ENCODE measurements at places on chromosomes 6 and 20.

DNA sequence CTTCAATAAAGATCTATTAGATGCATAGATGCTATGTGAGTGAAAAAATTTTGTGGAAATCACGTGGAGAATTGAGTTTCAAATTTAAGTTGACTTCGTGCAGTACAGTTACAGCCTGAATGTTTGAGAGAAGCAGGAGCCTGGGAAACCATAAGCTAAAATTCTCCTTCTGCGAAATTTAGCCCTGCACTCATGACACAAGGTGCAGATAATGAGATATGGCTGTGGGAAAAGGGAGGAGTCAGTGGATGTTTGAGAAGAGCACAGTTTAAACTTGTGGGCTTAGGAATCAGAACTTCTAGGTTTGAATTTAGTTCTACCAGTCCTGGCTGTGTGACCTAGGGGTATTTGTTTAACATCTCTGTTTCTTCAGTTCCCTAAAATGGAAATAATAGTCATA, 32.1 kb upstream of the SIRPG start:
- DNase-seq: no peak

GRCh38 chr6:94769197-94769596, 808.1 kb upstream of the MANEA start:
- DNase-seq: no peak

DNA sequence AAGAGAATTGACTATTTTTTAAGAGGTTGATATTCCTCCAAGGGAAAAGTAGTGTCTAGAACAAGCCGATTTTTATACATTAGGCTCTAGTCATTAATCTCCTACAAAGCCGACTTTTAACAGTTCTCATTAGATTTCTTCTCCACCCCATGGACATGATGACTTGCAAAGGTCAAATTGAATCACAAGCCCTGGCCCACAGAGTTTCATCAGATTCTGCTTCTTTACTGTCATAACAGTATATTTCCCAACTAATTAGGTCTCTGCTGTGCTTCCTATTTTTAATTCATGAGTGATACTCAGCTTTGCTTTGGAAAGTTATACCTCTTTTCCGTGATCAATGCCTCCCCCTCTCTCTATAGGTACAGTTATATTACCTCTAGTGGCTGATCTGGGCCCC, 90.6 kb upstream of the ADGRB3 start:
- DNase-seq: no peak

DNA sequence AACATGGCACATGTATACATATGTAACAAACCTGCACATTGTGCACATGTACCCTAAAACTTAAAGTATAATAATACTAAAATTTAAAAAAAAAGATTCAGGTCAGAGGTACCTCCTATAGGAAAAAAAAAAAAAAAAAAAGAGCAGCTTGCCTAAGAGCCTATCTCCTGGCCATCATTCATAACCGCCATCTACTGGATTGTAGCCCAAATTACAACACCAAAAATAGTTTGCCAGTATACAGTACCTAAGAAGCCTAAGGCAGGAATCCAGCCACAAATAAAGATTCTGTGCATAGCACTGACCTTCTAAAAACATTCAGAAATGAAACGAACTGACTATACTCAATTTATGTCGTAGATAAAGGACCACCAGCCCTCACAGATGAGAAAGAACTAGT, 438.4 kb upstream of the ADGRB3 start:
- DNase-seq: no peak

- DNase-seq: no peak
Measured at GRCh38 chr6:6362056-6362840, 41.8 kb upstream of the F13A1 start.

- no peak for DNase-seq
Measured at GRCh38 chr6:79630883-79631692, at the start of gene SH3BGRL2. Gene SH3BGRL2 (plus strand): TSS chr6:79631329. CDS start chr6:79631462, 133 bp downstream.

GRCh38 chr6:117266257-117267053, 1.1 kb downstream of the VGLL2 start:
- DNase-seq: no peak

DNA sequence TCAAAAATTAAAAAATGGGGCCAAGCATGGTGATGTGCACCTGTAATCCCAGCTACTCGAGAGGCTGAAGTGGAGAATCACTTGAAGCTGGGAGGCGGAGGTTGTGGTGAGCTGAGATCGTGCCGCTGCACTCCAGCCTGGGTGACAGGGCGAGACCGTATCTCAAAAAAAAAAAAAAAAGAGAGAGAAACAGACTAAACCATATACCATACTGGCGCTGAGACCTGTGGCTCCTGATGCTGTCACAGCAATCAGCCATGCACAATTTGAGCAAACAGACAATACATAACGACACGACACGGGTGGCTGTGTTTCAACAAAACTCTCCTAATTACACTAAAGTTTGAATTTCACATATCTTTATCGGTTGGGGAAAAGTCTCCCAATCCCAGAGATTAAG, 14.9 kb upstream of the CBFA2T2 start:
- no peak for DNase-seq

DNA sequence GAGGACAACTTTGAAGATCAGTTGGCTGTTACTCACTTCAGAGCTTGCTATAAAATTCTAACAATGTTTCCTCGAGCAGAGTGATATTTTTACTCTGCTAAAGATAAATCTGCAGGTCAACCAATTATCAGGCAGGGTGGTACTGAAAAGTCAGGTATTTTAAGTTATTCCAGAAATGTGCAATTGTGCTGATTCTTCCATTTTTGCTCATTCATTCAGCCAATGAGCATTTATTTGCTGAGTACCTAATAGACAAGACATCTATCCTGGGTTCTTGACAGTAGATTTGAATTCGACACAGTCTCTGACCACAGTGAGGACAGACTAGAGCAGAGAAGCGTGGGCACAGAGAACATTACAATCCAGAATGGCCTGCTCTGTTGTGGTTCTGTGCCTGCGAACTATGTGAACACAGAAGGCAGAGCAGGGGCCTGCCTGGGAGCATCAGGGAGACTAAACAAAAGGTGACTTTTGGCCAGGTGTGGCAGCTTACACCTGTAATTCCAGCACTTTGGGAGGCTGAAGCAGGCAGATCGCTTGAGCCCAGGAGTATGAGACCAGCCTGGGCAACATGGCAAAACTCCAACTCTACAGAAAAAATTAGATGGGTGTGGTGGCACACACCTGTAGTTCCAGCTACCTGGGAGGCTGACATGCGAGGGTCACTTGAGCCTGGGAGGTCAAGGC, 14.8 kb downstream of the TPMT start:
- DNase-seq: no peak

- no peak for DNase-seq
Measured at GRCh38 chr20:49338061-49338460, 60.2 kb upstream of the ZNFX1 start.

DNA sequence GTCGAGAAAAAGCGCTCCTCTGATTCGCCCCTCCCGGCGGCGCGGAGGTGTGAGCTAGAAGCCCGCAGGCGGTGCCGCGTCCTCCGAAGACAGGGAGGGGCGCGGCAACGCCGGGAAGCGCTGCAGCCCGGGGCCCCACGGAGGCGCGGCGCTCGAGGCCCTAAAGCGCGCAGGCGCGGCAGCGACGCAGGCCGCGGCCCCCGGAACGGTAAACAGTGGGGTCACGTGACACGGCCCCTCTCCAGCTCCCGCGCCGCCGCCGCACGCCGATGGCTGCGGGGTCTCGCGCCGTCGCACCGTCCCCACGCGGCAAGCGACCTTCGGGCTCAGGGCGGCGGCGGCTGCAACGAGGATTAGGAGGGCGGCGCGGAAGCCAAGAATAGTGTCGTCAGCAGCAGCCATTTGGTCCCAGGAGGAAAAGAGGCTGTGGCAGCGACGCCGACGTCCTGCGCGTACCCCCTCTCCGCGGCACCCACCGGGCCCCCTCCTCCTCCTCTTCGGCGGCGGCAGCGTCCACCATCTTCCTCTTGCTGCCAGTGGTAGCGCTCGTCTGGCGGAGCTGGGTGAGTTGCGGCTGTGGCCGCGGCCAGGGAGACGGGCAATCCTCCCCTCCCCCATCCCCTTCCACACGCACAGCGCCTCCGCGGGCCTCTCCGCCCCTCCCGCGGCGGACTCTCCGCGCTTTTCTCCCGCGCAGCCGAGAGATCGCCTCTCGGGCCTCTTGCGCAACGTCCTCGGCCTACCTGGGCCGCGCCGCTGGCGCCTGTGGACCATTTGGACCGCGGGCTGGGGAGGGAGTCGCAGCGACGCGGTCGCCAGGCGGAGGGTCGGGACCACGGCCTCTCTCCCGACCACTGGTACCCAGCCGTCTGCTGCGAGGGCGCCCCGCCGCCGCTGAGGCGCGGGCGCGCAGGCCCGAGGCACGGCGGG, at the start of gene PHF3:
TSS of gene PHF3 (plus strand) at position 215 of the 930 bp plus-strand sequence. CDS start 10,750 bp downstream, outside the sequence.
- peak; percentile 82 for DNase-seq

DNA sequence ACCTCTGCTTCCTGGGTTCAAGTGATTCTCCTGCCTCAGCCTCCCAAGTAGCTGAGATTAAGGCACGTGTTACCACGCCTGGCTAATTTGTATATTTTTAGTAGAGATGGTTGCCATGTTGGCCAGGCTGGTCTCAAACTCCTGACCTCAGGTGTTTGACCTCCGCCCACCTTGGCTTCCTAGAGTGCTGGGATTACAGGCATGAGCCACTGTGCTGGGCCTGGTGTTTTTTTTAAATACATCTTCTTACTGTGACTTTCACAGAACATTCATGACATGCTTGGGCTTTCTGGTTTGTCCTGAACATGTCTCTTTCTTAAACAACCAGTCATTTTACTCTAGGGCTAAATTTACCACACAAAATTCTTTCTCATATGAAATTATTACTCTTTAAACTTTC, 34.7 kb upstream of the FAM8A1 start:
- DNase-seq: no peak

DNA sequence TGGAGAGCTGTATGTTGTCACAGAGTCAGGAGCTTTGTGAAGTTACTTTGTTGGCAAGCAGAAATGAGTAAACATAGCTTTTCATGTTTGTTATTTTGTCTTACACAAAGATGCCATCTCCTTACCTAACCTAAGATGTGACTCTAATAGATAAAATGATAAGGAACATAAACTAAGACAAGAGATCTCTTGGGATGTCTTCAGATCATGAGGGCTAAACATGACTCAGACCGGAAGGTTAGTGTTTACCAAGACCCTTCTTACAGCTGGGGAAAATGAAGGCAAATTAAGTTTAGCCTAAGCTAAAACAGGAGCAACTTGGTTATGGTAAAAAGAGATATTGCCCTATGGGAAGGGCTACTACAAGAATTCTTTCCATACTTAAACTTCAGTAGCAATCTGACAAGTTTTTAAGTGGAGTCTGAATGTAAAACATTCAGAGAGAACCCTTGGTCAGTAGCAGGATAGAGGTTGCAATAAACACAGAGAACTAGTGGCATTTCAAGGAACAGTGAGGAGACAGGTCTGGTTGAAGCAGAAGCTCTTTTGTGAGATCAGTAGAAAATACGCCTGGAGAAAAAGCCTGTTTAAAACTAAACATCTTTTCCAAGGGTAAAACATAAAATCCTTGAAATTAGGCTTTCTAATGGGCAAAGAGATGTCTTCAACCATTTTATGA, 29.9 kb downstream of the SGK1 start:
- DNase-seq: no peak

DNA sequence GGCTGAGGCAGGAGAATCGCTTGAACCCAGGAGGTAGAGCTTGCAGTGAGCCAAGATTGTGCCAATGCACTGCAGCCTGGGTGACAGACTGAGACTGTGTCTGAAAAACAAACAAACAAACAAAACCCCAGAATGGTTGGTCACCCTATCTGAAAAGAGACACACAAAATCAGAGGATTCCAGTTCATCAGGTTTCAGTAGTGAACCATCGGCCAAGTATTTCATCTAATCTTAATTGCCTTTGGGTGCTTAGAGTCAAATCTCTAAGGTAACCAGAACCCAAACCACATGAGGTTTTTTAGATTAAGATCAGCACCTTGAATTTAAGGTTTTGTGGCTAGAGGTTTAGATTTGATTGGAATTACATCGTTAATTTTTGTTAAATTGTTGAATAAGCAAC, 8.3 kb upstream of the ZBTB2 start:
- no peak for DNase-seq

DNA sequence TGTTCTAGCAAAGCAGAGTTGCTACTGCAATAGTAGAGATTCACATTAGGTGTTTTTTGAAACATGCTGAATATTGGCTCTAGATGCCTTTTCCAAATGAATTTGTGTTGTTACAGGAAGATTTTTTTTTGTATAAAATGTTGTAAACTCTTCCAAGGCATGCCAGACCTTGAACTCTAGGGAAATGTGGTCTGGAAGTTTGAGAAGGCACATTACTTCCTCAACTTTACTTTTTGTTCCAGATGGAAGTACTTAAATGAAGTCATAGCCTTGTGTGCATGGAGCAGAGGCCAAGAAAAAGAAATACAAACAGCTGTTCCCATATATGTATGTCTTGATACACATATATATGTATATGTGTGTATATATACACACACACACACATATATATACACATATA, 585.7 kb upstream of the MARCKS start:
- DNase-seq: no peak

GRCh38 chr6:137115658-137116057, 57.8 kb downstream of the IL22RA2 start:
- no peak for DNase-seq

- peak; percentile 24 for DNase-seq
Measured at GRCh38 chr6:108874470-108875160, 26.4 kb downstream of the ARMC2 start.

GRCh38 chr6:2718334-2719092, 32.2 kb downstream of the MYLK4 start:
- no peak for DNase-seq

- DNase-seq: no peak
Measured at GRCh38 chr6:38116248-38116647, 296.7 kb downstream of the ZFAND3 start.

Data from activated CD4-positive, alpha-beta T cell treated with anti-CD3 and anti-CD28 coated beads, Interleukin-2, amount 50 U/mL, for 4 hours (primary cell).